HT-29 (cell line): ENCODE measurements at places on chromosomes 5 and 9.

GRCh38 chr5:9157020-9157419, 388.9 kb downstream of the SEMA5A start:
- no peak for DNase-seq

- DNase-seq, result no peak
These were observed 42.7 kb upstream of the PALM2AKAP2 start for GRCh38 chr9:109737295-109737694.

- no peak for DNase-seq
These were observed 319.3 kb upstream of the CHD1 start for GRCh38 chr5:99248066-99248465.

GRCh38 chr5:176722757-176723156, 75.5 kb downstream of the TSPAN17 start:
- no peak for DNase-seq

GRCh38 chr9:94809778-94810177, 83.3 kb downstream of the AOPEP start:
- DNase-seq, result no peak

- DNase-seq, result no peak
These were observed 266.8 kb upstream of the ACTBL2 start for GRCh38 chr5:57749396-57749795.

DNA sequence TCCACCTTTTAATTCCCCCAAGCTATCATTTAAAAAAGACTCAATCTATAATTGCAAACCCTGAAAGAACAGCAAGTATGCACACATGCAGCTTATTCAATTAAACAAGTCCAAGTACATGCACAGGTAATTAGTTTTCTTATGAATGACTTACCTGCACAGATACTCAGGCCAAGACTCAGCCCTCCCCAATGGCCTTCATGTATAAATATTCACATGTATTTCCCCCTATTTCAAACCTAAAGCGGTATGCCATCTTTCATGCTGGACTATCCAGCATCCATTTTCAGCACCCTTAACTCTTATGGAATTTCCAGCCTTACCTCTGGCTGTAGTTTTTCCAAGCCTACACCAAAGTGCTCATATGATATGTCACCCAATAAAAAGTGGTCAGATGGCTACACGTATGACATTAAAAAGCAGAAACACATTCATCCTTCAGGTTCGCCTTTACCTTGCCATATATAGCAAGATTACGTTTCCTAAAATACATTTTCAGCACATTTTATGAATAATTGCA, 205.5 kb downstream of the MEF2C start:
- DNase-seq, result no peak

DNA sequence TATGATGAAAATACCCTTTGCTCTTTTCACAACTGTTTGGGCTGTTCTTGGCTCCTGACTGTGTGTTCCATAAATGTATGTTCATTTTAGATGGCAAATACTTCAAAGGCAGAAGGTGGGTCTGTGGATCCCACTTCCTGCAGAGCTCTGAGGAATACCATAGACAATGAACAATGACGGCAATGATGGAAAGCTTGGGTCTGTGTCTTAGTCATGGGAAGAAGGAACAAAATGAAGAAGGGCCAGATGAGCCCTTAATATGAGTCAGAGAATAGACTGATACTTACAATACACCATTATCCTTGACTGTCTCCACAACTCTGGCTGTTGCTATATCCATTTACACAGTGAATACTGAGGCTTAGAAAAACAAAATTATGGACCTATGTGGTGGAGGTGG, 126.0 kb downstream of the SLIT3 start:
- no peak for DNase-seq

DNA sequence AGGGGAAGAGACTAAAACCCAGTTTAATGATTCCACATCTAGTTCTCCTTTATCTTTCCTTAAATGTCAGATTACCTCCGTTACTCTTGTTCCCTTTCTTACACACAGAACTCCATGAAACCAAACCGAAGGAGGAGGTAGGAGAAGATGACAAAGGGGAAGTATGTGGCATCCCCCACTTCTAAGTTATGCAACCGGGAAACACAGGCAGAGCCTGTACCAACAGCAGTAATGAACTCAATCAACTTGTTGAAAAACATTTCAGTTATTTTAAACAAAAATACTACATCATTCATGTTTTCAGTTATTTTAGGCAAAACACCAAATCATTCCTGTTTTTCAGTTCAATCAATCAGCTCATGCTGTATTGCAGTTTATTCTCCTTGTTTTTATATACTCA, 101.8 kb downstream of the PCSK1 start:
- no peak for DNase-seq

DNA sequence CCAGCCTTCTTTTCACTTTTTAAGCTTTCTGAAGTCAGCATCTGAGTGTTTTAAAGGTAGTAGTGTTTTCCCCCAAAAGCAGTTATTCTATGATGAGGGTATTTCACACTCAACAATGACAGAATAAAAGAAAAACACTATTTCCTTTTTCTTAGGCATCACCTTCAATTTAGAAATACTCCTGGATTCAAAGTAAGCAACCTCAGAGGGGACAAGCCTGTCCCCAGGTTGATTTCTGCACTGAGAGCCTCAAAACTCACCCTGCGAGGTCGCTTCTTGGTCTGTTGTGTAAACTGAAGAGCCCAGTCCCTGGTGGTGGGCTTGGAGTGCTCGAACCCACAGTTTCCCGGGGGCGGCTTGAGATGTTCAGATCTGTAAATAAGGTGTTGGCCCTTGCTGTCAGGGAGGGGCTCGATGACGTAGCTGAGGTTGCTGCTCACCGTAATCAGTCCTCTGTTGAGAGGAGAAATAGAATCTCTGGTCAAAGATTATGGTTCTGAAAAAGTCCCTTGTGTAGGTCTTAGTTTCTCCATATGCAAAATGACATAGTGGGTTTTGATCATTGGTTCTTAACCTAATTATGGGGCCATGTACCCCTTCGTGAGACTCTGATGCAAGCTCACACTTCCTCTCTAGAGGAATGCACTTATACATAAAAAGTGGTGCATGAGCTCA, 55.9 kb downstream of the ADAM19 start:
- DNase-seq, result no peak

DNA sequence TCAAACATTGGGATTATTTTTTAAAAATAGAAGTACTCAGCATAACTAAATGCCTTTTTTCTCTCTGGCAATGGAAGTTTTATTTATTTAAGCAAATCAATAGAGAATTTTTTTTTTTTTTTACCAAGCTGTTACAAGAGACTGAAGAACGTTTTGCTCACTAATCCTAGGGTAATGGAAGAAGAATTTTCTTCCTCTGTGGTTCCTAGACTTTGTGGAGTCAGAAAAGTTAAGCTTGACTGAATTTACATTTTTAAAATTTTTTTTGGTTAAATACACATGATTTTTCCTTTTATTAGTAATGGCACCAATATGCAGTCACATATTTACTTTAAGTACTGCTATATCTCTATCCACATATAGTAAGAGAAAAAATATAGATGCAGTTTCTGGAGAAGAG, 189.8 kb downstream of the PCSK1 start:
- no peak for DNase-seq

DNA sequence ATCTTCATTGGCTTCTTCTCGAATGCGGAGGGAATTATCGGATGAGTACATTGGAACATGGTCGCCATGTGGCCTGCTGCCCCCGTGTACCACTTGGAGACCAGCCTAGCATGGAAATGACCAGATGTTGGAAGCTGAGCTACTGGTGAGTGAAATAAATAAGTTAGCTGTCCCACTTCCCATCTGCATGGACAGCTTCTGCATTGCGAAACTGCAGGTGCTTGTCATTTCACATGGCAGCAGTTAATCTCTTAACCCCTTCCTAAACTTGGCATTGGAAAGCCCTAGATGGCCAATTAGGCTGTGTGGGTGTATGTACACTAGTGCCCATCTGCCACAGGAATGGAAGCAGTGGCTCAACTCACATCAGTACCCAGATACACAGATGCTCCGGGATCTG, 246.6 kb upstream of the IL12B start:
- DNase-seq, result no peak

- peak; percentile 38 for DNase-seq
These were observed 142.3 kb downstream of the SMARCA2 start for GRCh38 chr9:2157277-2158110.

DNA sequence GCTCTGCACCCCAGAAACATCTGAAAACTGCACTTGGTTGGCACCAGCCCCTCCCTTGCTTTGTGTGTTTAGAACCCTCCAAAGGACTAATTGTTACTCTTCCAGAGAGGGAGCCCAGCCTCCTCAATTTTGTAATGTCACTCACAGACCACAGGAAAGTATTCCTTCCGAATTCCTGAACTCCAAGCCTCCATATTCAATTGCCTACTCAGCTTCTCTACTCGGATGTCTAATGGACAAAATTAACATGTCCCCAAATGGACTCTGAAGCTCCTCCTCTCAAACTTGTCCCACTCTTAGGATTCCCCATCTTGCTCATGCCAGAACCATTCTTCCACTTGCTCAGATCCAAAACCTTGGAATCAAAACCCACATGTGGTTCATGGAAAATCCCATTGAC, 3.9 kb upstream of the TMEM171 start:
- DNase-seq, result no peak

DNA sequence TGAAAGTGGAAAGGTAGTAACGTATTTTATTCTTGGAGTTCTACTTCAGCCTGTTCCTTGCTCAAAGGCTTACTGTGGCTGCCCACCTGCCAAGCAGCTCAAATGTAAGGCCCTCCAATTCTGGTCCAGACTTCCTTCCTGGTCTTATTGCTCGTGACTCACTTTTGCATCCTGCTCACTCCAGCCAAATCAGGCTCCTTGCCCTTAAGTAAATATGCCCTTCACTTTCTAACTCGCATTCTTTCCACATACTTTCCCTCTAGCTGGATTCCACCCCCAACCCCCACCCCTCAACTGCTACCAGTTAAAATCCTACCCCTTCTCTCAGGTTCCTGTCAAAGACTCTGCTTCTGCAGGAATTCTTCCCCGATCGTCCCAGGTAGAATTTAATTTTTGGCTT, 96.6 kb downstream of the GALNT10 start:
- DNase-seq, result peak; percentile 30

DNA sequence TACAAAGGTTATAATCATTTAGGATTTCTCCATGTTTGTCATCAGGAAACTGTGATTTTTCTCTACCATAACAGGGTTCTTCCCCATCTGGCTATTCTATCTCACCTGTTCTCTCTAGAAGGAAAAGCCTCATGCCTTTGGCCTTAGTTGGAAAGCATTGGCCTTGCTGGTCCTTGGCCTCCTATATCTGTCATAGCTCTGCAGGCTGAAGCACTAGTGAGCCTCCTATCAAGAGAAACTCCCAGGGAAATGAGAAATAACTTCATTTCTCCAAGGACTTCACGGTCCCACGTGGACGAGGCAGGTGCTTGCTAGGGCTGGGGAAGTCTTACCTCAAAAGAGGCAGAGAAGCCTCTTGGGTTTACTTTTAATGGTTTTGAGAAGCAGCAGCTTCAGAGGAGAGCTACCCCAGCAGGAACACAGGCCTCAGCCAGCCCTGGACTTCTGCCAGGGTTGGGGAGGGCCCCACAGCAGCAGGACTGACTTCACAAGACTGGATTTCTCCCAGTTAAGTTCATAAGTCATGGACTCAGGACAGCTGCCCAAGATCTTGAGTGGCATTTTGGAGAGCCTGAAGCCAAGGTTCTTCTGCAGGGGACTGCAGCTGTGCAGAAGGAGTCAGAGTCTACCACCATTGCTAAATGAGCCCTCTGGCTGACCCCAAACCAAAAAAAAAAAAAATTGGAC, 15.8 kb upstream of the PSAT1 start:
- no peak for DNase-seq

DNA sequence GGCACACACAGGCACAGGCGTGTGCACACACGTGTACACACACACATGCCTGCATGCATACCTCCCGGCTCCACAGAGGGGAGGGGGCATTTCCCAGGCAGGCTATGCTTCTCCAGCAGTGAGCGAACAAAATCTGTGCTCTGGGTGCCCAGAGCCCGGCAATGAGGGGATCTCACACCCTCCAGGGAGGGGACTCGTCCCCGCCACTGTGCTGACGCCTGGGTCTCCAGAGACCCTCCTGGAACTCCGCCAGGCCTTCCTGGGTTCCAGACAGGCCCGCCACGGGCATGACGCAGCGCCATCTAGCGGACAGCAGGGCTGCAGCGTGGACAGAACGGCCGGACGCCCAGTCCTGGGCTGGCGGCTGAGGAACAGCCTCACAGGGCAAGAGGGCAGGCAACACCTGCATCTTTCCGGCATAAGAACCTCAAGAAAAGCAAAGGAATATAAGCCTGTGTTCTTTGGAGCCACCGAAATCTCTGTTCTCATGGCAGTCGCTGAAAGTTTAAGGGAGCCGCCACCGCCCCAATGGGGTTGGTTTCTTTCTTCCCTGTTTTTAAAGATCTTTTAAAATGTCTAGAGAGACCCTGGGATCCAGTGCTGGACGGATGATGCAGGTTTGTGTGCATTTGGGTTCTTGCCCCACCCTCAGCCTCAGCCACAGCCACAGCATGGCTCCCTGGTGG, 135.6 kb upstream of the PPP1R26 start:
- DNase-seq, result peak; percentile 57
